Bronchial epithelial cell (primary cell): ENCODE measurements at places on chromosomes 1 and 21.

- DNase-seq: no peak
These were observed 3.8 kb upstream of the FAM20B start for GRCh38 chr1:179021873-179022272.

GRCh38 chr1:2148691-2149090, 45.9 kb downstream of the FAAP20 start:
- DNase-seq: no peak

GRCh38 chr1:199161319-199161680, 522.5 kb downstream of the PTPRC start:
- DNase-seq: no peak

DNA sequence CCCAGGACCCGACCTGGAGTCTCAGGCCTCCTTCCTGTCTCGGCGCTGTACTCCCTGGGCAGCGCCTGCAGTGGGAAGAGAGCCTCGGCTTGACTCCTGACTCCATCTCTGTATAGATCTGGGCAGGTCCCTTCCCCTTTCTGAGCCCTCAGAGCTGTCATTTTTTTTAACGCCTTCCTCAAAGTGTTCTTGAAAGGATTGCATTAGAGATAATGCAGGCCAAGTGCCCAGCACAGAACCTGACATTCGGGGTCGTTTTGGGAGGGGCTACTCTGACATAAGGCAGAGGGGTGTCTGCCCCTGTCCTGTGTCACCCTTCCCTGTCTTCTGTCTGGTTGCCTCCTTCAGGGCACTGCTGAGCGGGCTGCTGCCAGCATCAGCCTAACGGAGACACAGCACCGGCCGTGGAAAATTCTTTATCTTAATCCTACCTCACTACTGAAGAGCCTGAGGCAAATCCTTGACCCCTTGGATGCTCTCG, 271.6 kb downstream of the TRABD2B start:
- DNase-seq: no peak

GRCh38 chr21:31078796-31079195, 40.5 kb upstream of the KRTAP19-8 start:
- DNase-seq: no peak

GRCh38 chr1:207145401-207146058, 41.5 kb downstream of the C4BPA start:
- no peak for DNase-seq

- DNase-seq: no peak
These were observed 3.1 kb upstream of the HUNK start for GRCh38 chr21:31869750-31870149.

DNA sequence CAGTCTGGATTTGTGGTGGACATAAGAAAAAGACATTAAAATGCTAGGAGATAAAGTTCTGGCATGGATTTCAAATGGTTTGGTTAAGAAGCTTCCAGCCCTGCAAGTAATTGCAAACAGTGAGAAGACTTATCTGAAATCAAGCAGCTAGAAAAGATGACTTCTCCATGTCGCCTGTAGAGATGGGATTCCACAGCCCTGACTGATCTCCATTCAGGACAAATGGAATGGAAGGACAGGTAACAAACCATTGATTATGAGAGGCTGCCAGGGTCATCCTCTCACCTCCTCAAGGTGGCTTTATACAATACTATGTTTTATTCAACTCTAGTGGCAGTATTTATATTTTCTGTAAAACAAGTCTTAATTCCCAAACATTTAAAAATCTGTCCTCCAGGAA, 237.9 kb downstream of the HLX start:
- no peak for DNase-seq

DNA sequence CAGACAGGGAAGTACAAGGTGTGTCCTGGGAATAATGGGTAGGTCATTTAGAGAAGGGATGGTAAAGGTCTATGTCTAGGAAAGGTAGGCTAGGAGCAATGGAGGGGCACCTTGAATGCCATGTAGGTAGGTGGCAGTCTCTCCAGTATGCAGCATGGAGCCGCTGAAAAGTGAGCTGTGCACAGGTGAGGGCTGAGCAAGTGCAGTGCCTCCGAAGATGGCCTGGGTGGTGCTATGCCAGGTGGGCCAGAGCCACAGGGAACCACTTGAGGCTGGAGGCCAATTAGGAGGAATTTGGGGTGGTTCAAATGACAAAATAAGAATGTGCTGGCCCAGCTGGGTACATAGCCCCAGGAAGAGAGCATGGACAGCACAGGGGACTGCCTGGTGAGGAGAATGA, 25.0 kb downstream of the RNU5D-1 start:
- DNase-seq: no peak

- no peak for DNase-seq
These were observed 145.7 kb downstream of the ZNF644 start for GRCh38 chr1:90876101-90876500.

GRCh38 chr1:96087719-96088118, 633.9 kb upstream of the PTBP2 start:
- no peak for DNase-seq

GRCh38 chr1:160108888-160109662, 6.5 kb upstream of the ATP1A2 start:
- peak; percentile 57 for DNase-seq

- no peak for DNase-seq
These were observed 80.1 kb upstream of the CXADR start for GRCh38 chr21:17432732-17433057.

DNA sequence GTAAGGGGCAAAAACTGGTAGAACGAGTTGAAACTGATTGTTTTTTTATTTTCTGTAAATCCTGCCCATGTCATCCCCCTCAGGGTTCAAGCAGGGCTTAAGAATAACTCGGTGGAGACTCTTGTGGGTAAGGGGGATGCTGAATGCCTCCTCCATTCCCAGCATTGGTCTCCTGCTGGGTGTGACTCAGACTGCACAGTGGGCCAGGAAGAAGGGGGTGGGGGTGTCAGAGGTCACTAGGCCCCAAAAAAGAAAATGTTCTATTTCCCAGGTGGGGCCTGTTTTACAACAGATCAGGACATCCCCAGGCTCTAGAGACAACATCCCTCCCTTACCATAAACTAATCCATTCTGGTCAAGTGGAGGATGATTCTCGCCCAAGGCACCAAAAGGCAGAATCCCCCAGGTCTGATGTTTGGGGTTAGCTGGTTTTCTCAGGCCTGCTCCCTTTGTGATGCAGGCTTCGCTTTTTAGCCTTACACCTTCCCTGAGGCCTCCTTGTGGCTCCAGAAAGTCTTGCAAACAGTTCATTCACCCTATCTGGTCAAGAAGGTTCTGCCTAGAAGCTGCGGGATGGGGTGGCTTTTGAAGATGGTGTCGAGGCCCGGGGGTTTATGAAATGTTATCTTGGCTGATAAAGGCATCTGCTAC, 10.7 kb upstream of the GRHL3 start:
- no peak for DNase-seq

DNA sequence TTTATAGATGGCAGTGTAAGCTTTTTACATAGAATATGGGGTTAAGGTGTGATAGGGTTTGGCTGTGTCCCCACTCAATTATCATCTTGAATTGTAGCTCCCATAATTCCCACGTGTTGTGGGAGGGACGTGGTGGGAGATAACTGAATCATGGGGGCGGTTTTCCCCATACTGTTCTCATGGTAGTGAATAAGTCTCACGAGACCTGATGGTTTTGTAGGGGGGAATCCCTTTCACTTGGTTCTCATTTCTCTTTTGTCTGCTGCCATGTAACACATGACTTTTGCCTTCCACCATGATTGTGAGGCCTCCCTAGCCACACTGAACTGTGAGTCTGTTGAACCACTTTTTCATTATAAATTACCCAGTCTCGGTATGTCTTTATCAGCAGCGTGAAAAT, 290.3 kb upstream of the B3GALT2 start:
- no peak for DNase-seq

GRCh38 chr1:185971688-185972087, 237.5 kb downstream of the HMCN1 start:
- peak; percentile 29 for DNase-seq

DNA sequence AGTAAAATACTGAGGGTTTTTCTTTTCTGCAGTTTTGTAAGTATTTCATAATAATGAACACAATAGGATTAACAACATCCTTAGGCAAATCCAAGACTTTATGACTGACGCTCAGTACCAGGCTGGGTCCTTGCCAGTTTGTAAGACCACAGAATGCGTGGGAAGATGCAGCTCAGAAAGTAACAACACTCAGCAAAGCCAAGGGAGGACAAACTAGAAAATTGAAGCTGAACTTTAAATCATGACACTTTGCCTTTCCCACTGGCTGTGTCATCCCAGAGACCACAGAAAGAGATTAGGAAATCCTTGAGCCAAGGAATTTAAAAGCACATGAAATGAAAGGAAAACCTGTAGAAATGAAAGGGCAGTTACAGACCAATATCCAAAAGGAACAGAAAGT, 426.3 kb upstream of the CHRM3 start:
- DNase-seq: peak; percentile 45

DNA sequence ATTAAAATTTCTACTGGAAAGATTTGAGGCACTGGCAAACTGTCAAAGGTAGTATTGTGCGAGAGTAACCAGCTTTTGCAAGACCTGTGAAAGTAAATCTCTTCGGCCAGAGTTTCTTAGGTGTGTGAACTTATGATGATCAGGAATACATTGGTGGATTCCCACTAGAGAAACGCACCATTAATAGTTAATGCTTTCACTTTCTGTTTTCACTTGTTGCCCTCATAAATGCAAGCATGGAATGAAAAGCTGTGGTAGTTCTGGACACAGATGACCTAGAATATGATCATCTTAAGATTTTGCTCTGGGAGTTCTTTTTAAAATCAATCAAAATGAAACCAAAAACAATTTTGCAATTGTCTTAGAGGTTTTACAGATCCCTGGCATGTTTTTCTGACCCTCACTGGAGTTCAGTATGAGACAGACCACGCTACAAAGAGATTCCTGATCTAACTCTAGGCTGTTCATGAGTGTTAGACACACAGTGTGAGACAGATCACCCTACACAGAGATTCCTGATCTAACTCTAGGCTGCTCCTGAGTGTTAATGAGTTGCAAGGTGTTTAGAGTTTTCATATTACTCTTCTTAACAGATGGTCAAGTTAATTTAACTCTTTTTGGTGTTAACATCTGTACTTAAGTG, 98.8 kb downstream of the SDCCAG8 start:
- no peak for DNase-seq

GRCh38 chr1:19559641-19560040, 74.3 kb upstream of the CAPZB start:
- peak; percentile 61 for DNase-seq

GRCh38 chr21:42680429-42680828, 27.0 kb downstream of the PDE9A start:
- DNase-seq: no peak

- DNase-seq: peak; percentile 83
These were observed 23.1 kb downstream of the RHEX start for GRCh38 chr1:206075786-206076755.

GRCh38 chr1:196877964-196878363, 9.9 kb upstream of the CFHR4 start:
- peak; percentile 5 for DNase-seq

GRCh38 chr1:152917794-152918193, 9.4 kb downstream of the IVL start:
- peak; percentile 54 for DNase-seq

DNA sequence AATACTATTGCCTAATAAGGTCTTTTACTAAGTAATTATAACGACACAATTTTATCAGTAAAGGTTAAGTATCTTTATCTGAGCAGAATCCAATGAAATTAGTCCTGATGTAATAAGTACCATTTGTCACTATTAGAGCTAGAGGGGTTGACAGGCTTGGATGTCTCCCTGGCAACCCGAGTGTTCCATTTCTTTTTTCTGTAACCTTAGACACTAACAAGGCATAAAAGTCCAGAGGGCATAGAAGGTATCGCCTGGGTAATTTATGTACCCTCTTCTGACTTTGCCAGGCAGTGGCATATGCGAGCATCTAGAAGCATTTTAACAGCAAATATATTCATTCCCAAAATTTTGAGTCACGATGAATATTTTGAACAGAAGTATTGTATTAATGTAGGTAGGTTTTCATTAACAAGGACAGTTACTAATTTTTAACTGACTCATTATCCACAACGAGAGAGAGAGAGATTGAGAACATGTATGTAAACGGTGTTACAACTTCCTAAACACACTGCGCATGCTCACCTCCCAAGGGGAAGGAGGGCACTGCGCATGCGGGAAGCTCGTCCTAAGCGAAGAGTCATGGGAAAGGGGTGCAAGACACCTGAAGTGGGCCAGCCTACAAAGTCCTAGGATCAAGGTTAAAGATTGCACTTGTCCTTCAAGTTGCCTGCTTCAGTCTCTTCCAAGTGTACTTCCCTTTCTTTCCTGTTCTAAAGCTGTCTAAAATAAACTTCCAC, 423.9 kb downstream of the DSCAM start:
- no peak for DNase-seq

GRCh38 chr1:244665771-244666217, 12.9 kb downstream of the DESI2 start:
- no peak for DNase-seq

- DNase-seq: no peak
These were observed 190.0 kb upstream of the ARHGEF16 start for GRCh38 chr1:3264456-3264855.
